ELR (cell line): ENCODE measurements at places on chromosomes 6 and 20.

- DNase-seq: peak; percentile 81
Measured at GRCh38 chr6:38567436-38567835, 72.3 kb downstream of the BTBD9 start.

DNA sequence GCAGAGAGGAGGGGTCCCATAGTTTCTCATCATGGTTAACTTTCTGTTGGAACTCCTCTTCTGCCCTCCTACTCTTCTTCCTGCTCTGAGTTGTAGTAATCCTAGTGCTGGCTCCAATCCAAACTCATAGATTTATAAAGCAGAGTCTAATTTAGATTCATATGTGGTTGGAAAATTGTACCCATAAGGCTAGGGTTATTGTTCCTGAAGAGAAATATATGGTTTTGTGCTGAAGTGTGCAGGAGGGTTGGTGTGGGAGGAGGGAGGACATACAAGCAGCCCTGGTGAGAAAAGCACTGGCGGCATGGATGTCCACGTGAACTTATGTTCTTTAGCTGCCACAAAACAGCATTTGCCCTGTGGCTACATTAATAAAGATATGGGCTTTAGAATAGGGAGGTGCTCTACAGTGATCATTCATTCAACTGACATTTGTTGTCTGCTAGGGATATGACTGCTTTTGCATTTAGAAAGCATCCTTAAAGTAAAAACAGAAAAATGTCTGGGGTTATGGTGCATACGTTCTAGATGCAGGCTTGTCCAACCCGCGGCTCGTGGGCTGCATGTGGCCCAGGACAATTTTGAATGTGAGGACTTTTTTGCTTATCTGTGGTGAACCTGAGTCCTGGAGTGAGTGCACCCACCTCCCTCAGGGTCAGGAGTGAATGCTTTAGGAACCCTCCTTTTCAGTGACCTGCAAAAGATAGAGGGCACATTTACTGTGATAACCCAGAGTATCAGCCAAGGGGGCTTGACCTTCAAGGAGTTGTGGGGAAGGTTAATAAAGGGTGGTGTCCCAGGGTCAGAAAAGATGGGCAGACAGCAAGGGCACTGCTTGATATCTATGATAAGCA lies 4.1 kb downstream of the HLA-A start:
- no peak for DNase-seq

DNA sequence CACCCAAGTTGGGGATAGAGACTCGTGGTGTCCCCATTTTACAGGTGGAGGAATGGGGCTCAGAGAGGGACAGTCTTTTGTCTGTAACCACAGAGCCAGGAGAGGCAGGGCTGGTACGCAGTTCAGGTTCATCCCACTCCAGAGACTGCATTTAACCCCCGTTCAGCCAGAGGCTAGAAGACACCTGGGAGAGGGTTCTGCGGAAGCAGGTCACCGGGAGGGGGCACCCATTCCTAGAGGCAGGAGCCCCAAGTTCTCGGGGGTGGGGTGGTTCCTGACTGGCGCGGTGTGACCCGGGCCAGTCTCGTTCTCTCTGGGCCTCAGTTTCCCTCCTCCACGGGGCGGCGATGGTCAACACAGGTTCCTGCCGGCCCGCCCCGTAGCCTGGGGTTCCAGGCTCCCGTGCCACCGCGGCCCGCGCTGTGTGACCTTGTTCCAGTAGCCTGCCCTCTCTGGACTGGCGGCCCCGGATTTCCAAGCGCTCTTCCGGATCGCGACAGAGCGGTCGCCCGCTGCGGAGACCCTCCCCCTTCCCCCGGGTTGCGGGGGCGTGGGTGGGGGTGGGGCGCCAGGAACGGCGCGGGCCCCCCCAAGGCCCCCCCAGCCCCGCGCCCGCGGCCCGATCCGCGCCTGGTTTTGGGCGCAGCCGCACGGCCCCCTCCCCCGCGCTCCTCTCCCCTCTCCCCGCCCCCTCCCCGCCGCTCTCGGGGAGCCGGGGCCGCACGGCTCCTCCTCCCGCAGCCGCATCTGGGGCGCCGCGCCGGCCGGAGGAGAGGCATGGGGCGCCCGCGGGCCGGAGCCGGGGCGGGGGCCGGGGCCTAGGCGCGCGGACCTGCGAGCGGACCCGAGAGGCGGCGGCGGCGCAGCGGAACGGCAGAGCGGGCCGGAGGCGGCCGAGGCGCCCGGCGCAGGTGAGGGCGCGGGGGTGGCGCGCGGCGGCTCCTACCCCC lies at the start of gene DLGAP4:
TSS of gene DLGAP4 (plus strand) at position 738 of the 950 bp plus-strand sequence. CDS start 125,379 bp downstream, outside the sequence.
- no peak for DNase-seq

- no peak for DNase-seq
Measured at GRCh38 chr6:96124778-96125177, 109.0 kb downstream of the FUT9 start.

GRCh38 chr6:27100921-27101320 lies 146.6 kb upstream of the PRSS16 start:
- no peak for DNase-seq

DNA sequence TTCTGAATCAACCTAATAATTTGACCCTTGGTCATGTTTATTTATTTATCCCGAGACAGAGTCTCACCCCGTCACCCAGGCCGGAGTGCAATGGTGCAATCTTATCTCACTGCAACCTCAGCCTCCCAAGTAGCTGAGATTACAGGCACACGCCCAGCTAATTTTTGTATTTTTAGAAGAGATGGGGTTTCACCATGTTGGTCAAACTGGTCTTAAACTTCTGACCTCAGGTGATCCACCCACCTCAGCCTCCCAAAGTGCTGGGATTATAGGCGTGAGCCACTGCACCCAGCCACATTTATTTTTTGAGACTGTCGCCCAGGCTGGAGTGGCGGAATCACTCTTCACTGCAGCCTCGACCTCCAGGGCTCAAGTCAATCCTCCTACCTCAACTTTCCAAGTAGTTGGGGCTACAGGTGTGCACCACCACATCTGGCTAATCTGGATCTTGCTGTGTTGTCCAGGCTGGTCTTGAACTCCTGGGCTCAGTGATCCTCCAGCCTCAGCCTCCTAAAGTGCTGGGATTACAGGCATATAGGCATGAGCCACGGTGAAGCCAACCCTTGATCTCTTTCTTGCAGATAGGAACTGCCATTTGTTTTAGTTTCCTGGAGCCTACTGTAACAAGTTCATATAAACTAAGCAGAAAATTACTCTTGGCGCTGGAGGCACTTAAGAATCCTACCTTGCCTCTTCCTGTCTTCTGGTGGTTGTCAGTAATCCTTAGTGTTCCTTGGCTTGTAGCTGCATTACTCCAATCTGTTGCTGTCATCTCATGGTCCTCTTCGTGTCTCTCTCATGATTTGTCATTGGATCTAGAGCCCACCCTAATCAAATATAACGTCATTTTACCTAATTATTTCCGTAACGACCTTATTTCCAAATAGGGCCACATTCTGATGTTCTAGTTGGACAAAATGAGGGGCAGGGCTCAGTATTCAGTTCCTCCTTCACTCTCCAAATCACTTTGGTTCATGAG lies 2.3 kb downstream of the RPS18 start:
- no peak for DNase-seq

DNA sequence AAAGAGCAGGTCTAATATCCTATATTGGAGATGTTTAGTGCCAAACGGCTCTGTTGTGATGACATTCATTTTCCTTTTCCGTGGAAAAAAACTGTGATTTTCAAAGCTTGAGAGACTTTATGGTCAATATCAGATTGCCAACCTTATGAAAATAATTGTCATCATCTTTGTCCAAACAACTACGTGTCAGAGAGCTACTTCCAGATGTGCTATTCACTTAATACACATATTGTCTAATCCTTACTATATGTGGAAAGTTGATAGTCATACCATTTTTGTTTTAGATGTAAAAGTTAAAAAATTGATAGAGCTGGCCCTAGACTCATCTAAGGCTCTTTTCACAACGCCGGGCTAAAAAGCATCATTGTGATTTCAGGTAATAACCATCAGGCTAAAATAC lies 550.0 kb downstream of the PHF3 start:
- no peak for DNase-seq

GRCh38 chr6:167141667-167142432 lies 15.9 kb downstream of the GPR31 start:
- peak; percentile 16 for DNase-seq

DNA sequence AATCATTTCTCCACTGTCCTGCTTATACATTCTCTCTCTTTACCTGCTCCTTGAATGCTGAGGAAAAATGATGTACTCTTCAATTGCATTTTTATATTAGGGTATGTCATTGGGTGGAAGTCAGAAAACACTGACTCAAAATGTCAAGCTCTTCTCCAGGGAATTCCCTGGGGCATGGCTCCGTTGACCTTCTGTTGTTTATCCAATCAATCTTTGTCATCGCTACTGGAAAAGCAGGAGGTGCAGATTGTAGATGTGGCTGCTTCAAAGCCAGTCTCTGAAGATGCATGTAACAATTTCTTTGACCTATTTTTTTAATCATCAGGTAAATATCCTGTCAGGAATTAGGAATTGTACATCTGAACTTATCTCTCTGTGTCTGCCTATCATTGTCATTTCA lies 63.9 kb upstream of the TENT5A start:
- no peak for DNase-seq

- peak; percentile 40 for DNase-seq
Measured at GRCh38 chr6:11769811-11770545, 8.6 kb downstream of the ADTRP start.

DNA sequence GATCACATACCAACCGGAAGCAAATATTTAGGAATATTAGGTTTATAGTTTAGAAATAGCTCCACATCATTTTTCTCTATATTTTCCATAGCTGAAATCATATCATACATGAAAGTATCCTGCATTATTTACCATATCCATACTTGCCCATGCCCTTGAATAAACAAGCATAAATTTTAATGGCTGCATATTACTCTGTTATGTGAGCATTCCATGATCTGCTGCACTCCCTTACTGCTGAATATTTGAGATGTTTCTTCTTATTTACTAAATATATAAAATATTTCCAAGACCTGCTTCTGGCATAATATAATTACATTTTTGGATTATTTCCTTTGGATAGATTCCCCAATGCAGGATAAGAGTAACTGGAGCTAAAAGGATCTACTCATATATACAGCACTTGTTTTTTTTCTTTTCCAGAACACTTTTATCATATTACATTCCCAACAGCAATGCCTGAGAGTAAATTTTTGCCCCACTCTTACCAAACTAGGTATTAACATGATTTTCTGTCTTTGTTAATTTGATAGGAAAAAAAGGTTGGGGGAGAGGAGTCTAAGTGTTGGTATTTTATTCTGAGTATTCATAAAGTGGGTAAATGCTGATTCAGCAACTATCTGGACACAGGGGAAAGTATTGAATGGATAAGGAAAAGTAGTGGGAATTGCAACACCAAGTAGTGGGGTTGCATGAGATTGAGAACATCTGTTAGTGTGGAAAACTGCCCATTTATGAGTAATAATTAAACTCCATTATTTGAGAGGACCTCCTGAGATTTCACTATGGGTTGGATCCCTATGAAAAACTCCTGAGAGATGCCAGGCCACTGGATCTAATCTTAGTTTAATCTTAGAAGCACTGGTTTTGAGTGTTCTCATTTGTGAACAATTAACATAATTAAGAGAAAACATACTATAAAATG lies 76.0 kb downstream of the MAN1A1 start:
- DNase-seq: peak; percentile 4

- DNase-seq: no peak
Measured at GRCh38 chr6:131377112-131377705, 195.8 kb upstream of the ARG1 start.

- no peak for DNase-seq
Measured at GRCh38 chr20:8150591-8150990, 18.5 kb downstream of the PLCB1 start.

GRCh38 chr6:89799096-89799495 lies 20.5 kb downstream of the MDN1 start:
- no peak for DNase-seq

GRCh38 chr20:21554985-21555384 lies 41.1 kb upstream of the NKX2-2 start:
- no peak for DNase-seq

- no peak for DNase-seq
Measured at GRCh38 chr20:50546729-50547314, 36.6 kb downstream of the PTPN1 start.

DNA sequence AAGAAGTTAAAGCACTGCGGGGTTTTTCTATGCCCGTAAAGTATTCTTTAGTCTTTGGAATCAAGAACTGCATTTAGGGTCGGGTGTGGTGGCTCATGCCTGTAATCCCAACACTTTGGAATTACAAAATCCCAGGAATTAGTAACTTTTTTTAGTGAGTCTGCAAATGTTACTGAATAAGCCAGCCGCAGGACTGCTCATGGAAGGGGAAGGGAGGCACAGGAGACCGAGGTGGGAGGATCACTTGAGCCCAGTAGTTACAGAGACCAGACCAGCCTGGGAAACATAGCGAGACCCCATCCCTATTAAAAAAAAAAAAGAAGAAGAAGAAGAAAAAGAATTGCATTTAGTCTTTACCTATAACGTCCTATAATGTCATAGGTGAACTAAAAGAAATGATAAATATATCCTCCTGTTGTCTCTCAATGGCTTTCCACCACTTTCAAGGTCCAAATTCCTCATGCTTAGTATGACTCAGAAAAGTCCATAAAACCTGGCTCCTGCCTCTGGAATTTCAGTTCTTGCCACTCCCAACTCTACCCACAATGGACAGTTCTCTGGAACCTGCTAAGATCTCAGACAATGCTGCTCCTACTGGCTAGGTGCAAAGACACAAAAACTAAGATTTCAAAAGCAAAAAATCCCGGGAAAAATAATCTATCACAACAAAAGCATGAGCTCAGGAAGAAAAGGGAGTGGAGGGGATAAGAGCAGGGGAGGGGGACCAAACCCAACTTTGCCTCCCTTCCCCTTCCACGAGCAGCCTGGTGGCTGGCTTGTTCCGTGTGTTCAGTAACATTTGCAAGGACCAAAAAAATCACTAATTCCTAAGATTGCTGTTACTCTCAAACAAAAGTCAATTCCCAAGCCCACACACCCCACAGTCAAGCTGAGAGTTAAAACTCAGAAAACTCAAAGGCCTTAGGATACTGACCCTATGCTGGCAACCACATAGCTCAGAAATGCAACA lies 39.0 kb downstream of the B4GALT5 start:
- peak; percentile 88 for DNase-seq

- no peak for DNase-seq
Measured at GRCh38 chr6:157229132-157229618, 94.1 kb downstream of the TMEM242 start.

DNA sequence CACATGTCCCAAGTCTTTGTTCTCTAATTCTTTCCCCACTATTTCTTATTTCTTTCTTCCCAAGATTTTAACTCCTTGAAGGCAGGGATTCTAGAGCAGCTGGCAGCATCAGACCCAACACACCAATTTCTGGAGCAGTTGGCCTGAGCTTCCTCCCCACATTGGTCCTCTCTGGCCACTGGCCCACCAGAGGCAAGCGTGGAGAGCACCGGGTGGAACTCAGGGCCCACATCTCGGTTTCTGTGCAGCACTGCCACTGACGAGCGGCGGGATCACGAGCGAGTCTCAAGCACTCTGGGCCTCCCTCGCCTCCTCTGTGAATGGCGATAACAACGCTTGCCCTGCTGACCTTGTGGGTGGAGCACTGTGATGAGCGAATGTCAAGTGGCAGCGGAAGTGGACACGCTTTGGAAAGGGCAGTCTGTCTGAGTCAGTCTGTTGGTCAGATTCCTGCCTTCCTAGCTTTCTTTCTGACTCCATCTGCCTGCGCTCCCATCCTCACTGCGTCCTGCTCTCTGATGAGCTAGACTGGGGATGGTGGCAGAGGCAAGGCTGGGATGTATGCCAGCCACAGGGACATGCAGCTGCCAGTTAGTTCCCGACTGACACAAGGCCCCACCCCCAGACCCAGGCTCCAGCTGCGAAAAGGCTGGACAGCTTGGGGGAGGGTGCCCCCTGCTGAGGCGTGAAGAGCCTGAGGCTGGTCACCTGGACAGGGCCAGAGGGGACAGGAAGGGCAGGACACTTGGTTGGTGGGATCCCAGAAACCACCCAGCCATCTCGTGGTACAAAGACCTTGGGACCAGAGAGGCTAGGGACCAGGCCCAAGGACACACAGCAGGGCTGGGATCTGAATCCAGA lies 4.5 kb upstream of the SPDEF start:
- DNase-seq: peak; percentile 49
